ENCODE measurements at places on chromosomes 1 and 21.

DNA sequence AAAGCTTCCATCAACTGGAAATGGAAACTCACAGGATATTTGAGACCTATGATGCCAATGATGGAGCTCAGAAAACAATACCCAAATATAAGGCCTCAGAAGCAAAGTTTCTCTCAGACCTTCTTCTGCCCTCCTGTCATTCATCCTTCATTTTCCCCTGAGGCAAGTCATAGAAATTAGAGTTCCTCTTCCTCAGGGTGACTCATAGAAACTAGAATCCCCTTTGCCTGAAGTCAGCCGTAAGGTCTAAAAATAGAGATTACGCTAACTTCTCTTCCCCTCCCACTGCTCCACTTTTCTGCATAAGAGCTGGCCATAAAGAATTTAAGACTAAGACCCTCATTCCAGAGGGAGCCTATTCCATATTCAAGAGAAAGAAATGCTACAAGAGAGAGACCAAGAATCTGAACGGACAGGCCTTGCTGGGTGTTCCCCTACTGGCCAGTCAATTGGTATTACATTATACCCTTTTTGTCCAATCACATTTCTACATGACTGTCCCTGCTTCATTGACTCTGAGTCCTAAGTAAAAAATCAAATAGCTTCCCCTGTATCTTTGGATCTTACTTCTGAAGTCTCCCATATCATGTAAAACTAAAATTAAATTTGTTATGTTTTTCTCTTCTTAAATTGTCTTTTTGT, 994.9 kb downstream of the ADGRL2 start:
- DNase-seq, result no peak

- no peak for DNase-seq
These were observed 53.1 kb downstream of the TNR start for GRCh38 chr1:175690298-175690697.

DNA sequence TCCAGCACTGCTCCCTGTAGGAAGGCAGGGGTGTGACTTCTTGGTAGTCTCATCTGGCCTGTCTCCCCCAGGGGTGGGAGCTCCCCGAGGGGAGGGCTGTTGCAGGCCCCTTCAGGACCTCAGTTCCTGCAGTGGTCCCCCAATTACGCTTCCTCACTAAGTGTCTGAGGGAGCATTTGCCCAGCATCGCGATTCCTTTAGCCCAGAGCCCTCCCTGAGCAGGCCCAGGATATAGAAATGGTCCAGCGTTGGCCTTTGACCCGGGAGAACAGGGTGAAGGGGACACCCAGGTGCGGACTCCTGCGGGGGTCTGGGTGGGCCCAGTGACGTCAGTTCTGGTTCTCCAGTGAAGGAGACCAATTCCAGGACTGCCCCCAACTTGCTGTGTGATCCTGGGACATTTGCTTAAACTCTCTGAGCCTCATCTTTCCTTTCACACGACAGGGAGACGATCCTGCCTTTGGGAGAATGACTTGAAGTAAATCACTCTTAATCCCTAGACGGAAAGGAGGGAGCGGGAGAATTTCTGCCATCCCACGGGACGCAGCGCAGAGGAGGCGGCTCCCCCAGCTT, 32.6 kb upstream of the BTG2 start:
- no peak for DNase-seq

DNA sequence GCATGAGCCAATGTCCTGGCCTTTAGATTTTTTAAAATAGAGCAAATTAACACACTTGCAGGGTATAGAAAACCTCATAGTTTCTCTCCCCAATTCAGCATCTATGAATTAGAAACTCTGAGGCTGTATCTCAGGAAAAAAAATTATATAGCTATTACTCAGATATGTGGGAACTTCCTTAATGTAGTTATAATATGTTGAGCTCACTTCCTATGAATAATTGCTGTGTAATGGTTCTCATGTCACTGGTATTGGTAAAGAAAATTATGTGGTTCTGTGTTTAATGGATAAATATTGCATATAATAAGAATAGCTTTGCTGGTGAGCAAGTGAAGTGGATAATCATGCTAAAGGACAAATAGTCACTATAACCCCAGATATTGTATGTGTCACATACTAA, 2019.8 kb downstream of the NCAM2 start:
- no peak for DNase-seq

- no peak for DNase-seq
These were observed 109.2 kb downstream of the USP25 start for GRCh38 chr21:15839026-15839425.

Data from AG08395 (cell line).